ENCODE measurements at places on chromosomes 2 and 18.

DNA sequence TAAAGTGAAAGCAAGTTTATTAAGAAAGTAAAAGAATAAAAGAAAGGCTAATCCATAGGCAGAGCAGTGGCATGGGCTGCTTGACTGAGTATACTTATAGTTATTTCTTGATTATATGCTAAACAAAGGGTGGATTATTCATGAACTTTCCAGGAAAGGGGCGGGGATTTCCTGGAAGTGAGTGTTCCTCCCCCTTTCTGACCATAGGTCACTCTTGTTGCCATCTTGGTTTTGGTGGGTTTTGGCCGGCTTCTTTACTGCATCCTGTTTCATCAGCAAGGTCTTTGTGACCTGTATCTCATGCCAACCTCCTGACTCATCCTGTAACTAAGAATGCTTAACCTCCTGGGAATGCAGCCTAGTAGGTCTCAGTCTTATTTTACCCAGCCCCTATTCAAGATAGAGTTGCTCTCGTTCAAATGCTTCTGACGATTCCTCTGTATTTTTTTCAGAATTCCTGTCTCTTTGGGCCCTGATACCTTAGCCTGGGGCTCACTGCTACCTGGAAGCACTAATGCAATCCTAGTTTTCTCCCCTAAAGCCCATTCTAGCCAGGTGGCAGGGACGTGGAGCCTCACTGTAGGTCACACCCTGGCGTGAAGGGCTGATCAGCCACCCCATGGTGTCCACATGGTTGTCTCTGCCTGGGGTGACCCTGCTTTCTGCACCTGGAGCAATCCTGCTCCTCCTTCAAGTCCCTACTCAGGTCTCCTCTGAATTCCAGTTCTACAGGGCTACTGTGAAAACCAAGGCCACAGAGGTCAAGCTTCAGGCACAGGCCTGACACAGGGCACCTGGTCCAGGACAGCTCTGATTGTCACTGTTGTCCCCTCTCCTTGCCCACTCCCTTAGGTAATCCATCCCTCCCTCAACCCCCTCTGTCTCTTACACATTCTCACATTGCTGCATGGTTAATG is 6.0 kb upstream of the SLC35F6 start:
- DNase-seq = no peak

DNA sequence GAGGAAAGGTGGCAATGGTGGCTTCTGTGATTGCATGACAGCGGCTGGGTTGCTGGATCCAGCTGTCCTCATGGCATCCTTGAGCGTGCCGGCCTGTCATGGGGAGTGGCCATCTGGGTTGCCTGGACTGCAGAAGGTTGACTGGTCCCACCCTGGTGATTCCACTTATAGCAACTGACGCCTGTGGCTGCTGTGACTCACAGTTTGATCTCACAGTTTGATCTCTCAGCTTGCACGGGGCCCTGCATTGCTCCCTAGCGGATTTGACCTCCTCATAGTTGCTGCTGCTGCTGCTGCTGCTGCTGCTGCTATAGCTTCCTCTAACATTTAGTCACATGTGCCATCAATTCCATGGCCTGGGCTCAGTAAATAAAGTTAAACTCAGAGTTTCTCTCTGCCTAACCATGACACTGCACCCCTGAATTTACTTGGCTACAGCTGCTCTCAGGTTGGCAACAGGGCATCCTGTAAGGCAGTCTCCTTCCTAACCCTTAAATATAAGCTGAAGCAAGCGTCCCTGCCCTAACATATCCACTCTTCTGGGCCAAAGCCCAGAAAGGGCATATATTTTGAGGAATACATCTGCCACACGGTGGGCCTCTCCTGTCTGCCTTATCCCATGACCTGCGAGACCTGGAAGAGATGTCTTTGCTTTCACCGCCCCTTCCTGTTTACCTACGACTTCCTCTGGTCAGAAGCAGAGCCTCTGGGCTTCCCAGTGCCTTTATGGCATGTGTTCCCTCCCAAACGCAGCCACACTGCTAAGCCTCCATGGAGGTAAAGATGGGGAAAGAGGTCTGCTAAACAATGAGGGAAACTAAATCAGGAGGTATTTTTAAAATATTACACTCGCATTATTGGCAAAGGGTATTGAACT is 37.8 kb upstream of the CCDC150 start:
- DNase-seq = no peak

DNA sequence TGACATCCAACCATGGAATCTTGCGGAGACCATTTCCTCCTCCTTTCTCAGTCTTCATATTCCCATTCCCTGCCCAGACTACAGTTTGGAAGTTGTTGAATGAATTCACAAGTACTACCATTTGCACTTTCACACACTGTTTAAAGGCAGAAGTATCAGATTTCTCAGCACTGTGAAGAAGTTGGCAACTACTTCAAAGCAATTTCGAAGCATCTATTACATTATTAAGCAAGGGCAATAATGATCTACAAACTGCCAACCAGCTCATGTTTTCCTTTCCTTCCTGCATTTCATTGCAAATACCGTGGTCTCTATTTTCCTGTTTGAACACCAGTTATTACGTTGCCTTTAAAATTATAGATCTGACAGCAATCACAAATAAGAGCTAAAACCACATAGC is 105.5 kb downstream of the IRS1 start:
- no peak for DNase-seq

DNA sequence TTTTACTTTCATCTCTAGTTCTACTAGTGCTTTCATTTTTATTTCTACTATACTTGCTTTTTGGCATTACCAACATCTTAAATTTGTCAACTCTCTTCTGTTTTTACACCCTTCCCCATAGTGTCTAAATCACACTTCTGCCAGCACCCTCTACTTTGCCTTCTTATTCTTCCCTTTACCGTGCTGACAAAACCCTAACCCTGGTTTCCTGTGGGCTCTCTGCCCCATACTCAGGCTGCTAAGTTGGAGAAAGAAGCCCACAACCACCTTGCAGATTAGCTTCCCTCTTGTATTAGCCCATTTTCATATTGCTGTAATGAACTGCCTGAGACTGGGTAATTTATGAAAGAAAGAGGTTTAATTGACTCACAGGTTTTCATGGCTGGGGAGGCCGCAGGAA is 24.8 kb downstream of the GIGYF2 start:
- DNase-seq = no peak

GRCh38 chr2:27131429-27131828 is 3.0 kb downstream of the PREB start:
- DNase-seq = no peak

DNA sequence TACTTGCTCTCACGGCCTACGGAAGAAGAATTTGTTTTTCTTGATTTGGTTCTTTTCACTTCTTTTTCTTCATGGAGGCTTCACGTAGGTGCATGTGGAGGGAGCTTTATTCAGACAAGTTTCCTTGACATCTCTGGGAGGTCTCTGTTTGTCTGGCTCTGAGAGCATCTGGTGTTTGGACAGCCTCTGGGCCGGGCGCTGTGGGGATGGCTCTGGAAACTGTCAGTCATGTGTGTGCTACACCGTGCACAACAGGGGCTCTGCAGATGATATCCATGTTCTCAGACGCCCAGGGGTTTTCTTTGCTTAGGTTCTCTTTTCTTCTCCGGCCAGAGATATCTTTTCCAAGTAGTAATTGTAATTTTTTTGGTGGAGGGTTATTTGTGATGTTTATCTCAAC is 130.7 kb downstream of the SH3RF3 start:
- no peak for DNase-seq

DNA sequence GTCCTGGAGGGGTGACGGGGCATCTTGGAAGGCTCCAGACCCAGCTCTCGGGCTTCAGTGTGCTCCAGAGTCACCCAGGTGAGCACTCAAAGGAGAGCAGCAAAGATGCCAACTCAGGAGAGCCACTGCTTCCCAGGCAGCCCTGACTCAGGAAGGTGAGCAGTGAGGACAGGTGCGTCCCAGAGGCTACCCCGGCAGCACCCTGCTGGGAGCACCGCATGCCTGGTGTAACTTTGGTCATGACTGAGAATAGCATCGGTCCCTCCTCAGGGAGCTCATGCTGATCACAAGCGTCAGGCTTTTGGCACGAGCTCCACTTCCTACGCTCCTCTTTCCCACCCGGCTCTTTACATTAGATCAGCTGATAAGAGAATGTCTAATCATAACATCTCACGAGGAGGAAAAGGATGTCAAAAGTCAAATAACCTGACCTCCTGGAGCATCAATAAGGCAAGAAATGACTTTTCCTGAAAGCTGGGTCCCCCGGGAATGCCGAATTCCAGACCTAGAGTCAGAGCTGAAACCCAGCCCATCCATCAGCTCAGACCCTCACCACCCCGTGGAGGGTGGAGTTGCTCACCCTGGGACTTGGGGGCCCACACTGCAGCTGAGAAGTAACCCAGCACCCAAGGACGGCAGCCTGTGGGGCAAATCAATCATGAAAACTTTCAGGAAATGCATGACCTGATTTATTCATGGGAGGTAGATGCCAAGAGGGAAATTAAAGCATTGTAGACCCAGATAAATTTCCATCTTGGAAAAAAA is 248.8 kb downstream of the ACKR3 start:
- DNase-seq = no peak

DNA sequence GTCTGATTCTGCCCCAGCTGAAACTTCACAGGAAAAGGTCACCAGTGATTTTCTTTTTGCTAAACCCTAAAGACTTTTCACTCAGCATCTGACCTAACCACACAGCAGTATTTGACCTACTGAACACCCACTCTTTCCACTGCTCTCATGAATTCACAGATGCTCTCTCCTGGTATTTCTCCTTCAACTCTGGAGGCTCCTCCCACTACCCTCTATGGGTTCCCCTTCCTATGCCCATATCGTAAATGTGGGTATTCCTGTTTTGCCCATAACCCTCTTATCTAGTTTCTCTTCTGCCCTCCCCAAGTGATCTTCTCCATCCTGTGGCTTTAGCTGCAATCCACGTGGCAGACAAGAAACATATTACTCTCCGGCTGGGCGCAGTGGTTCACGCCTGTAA is 7.6 kb downstream of the PLEKHM3 start:
- DNase-seq = no peak

GRCh38 chr2:217058791-217059755 is 199.2 kb upstream of the TNP1 start:
- no peak for DNase-seq

GRCh38 chr2:127142663-127143630 is 36.0 kb upstream of the BIN1 start:
- no peak for DNase-seq

DNA sequence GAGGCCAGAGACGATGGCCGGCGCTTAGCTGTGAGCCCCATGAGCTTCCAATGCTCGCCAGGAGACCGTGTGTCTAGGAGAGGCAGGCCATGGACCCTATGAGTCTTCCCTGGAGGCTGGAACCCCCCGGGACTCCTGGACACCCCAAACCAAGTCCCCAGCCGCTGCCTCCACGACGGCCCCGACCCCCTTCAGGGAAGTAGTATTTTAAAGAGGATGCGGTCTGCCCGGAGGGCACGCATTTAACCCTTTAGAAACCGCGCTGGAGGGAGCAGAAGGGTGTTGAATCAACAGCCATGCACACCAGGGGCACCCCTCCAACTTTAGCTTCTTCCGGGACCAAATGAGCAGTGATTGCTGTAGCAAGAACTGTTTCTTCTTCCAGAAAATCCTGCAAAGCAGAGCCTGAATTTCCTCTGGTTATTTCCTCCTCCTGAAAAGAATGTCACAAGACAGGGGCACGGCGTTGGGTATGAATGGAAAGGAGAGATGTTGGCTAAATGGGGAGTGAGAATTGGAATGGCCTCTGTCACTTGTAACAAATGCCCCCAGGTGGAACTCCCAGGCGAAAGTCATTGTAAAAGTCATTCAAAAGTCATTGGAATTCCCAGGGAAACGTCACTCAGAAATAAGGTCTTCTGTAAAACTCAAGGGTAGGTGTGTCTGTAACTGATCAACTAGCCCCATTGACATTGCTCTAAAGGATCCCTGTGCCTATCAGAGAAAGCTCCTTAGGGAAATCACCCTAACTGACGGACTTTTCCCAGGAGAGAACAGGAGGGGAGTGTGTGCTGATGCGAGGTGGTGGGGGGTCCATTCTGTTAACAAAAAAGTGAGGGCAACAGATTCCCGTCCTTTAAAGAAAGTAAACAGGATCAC is 5.8 kb upstream of the GBX2 start:
- DNase-seq = no peak

DNA sequence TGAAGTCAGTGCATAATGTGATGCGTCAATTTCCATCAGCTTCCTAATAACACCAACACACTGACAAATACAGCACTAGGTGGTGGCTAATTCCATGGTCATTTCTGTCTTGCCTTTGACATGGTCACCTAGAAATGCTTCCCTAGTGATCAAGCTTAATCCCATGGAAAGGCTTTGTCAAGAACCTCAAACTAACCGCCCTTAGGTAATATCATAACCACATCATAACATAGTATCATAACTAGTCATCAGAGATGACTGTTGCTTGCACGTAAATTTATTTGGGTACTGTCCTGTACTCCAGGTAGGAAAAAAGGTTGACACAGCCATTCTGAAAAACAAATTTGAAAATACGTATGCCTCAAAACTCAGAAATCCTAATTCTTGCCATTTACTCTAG is 471.8 kb downstream of the IRS1 start:
- no peak for DNase-seq

GRCh38 chr2:10233131-10234012 is 69.3 kb upstream of the HPCAL1 start:
- DNase-seq = no peak

DNA sequence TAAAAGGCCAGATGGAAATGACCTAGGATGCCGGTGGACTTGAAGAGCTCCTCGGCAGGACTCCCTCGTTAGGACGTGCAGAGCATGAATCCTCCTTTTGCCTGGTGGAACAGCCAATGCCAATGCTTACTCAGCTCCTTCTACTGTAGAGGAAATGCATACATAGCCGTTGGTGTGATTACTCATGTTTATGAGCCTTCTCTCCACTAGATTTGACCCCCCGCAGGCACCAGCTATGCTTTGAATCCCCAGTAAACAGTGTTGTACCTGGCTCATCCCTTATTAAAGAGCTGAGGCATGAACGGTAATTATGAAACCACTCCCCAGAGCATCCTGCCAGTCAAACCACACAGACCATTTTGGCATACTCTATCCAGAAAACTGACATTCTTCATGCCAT is 172.8 kb downstream of the ANTXR1 start:
- DNase-seq = no peak

DNA sequence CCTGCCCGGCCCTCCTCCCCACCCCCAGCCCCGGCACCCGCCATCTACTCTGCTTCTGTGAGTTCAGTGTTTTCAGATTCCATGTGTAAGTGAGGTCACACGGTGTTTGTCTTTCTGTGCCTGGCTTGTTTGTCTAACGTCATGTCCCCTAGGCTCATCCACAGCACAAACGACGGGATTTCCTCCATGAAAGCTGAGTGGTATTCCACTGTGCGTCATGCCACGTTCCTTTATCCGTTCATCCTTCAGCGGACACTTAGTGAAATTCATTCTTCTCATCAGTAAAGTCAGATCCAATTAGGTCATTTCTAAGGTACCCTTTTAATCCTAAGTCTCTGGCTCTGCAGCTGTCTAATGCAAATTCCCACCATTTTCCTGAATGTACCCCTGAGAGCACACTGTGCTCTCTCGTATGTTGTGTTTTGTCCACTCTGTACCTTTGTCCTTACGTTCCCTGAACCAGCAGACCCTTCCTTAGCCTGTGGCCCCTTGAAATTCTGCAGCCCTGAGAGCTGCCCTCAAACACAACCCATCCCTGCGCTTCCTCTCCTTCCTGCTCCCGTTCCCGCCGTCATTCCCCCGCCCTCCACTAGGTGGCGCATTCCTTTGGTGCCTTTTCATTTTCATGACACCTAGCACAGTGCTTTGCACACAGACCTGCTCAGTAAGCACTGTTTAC is 44.1 kb downstream of the TRAPPC12 start:
- DNase-seq = peak; percentile 76

GRCh38 chr2:20622731-20623130 is 28.2 kb downstream of the HS1BP3 start:
- DNase-seq = no peak
